ENCODE measurements at places on chromosomes 13 and 19.

DNA sequence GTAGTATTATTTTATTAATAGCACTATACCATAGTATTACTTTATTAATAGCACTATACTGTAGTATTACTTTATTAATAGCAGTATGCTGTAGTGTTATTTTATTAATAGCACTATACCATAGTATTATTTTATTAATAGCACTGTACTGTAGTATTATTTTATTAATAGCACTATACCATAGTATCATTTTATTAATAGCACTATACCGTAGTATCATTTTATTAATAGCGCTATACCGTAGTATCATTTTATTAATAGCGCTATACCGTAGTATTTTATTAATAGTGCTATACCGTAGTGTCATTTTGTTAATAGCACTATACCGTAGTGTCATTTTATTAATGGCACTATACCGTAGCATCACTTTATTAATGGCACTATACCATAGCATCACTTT is 191.8 kb downstream of the GPC6 start:
- DNase-seq, result no peak

DNA sequence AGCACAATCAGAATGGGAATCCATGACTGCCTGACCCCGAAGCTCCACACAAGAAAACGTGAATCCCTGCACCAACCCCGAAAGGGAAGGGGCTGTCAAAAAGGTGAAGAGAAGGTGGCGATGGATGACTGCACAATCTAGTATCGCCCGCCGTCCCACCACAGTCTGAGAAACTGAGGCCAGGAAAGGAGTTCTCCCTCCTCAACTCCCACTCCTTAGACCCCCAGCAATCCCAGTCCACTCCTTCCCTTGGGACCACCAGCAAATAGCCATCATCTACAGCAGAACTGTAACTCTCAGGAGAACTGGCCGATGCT is 451 bp downstream of the NOSIP start:
- no peak for DNase-seq

- peak; percentile 80 for DNase-seq
These were observed at the start of gene BCL3 for GRCh38 chr19:44748426-44749254. TSS of gene BCL3 (plus strand) at chr19:44748708. CDS start at chr19:44748791, 83 bp downstream.

- DNase-seq, result no peak
These were observed 2.7 kb upstream of the RUBCNL start for GRCh38 chr13:46389457-46390451.

Data from fibroblast of pulmonary artery (primary cell).